Activated T-helper 1 cell treated with anti-CD3 and anti-CD28 coated beads, Interleukin-2, amount 50 U/mL, for 16 hours (primary cell): ENCODE measurements at places on chromosomes 4 and X.

DNA sequence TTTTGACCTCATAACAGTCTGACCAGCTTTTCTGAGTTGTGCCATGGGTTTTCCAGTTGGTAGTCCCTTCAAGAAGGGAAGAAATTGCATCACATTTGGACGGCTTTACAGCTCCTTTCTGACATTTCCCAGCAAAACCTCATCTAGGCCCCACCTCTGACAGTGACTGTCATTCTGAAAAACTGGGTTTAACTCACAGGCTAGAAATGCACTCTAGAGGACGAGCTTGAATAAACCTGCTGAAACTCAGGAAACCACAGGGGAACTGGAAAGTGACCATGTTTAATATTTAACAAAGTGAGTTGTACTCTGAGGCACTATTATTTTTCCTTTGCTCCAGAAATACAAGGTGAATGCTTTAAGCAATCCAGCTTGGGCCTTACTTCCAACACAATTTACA, 434.3 kb upstream of the RASGEF1B start:
- DNase-seq: no peak

DNA sequence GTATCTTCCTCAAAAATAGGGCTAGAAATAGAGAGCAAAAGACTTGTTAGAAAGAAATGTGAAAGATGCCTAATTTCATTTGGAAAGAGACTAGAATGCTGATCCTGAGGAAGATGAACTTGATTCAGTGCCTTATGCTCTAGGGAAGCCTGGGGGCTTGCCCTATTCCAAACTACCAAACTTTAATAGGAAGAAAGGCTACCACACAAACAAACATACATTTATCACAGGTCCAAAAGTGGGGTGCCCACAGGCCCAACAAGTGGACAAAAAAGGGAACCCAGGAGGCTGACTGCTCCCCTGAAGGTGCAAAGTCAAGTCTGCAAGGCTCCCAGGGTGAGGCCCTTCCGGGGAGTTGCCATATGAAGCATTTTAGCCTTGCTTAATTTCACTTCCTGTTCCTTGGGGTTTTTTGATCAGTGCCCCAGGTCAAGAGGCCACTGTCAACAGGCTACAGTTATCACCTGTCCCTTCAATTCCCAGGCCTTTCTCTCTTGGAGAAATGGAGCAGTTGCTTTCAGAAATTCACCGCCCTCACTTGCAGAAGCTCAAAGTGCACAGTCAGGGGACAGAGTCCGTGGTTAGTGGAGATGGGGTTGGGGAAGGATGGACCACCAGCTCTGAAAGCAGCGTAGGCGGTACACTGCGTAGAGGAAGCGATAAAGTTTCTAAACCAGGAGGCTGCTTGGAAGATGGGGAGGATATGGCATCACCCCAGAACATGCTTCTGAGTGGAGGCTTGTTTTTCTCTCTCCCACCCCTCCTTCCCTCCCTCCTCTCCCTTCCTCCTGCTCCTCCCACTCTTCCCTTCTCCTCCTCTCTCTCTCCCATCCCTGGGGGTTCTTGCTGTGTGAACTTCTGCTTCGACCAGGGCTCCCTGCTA, 36.4 kb downstream of the TMEM154 start:
- DNase-seq: no peak

DNA sequence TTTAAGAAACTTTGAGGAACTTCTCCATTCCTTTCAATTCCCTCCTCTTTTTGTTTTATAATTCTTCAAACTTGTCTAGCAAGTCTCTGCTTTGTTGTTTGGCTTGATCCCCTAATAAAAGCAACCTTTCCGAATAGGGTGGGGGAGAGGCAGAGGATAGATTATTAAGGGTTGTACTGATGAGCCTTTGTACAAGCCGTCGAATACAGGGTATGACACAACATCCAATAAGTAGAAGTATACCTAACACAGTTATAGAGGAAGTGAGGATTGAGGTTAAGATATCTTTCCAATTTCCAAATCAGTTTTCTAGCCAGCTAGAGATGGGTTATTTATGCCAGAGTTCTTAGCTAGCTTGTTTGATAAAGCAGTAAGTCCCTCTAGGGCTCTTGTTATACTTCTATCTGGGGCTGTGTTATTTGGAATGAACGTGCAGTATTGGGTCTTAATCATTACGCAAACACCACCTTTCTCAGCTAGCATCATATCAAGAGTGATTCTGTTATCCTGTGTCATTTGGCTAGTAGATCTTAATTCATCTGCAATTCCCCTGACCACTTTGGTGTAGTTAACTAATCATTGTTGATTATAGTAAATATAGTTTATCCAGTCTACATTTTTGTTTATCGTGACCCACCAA, 18.5 kb downstream of the METAP1 start:
- DNase-seq: no peak

GRCh38 chrX:10158279-10159144, 1.7 kb downstream of the CLCN4 start:
- no peak for DNase-seq

DNA sequence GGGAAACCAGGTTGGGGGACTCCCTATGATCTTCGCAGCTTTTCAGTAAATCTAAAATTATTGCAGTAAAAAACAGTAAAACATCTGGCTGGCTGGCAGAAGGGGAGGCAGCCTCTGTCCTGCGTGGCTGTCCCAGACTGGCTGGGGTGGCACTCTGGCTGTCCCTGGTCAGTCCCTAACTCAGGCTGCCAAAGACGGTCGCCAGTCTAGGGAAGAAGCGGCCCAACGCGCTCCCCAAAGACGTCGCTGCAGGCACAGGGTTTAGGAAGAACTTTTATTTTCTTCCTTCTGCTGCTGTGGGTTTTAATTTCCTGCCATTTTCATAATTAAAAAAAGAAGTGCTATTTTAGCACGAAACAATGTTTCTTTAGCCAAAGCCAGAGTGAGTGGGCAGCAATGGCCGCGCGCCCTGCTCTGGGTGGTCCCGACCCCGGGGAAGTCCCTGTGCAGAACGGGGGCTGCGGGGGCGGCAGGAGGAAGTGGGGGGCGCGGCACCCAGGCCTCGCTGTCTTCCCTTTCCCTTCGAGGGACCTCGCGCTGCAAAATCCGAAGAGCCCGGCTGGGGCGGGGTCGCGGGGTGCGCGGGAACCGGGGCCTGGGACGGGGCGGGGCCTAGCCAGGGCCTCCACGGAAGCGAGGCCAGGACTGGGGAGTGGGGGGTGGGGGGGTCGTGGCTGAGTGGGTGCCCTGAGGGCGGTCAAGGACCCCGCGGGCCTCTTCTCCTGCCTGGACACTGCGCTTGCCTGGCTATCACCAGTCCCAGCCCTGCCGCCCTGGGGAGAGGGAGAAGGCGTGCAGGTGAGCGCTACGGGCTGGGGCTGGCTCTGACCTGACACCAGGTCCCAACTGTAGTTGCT, 6.3 kb upstream of the LETM1 start:
- DNase-seq: no peak

DNA sequence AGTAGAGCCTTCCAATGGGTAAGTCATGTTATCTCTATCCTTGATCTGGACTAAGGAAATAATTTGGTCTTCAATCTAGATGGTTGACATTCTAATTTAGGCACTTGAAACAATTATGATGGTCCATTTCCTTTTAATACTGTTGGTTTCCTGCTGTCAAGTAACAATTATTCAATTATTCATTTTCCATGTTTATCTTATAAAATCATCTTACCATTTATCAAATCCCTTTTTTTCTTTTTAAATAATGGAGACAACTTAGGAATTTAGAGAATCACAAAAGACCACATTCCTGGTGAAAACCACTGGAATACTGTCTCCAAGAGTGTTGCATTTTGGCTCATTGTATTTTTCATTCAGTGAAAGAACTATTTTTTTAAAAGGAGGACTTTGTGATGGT, 148.7 kb upstream of the CTSO start:
- no peak for DNase-seq

GRCh38 chr4:54082168-54082567, 17.8 kb upstream of the CHIC2 start:
- no peak for DNase-seq

DNA sequence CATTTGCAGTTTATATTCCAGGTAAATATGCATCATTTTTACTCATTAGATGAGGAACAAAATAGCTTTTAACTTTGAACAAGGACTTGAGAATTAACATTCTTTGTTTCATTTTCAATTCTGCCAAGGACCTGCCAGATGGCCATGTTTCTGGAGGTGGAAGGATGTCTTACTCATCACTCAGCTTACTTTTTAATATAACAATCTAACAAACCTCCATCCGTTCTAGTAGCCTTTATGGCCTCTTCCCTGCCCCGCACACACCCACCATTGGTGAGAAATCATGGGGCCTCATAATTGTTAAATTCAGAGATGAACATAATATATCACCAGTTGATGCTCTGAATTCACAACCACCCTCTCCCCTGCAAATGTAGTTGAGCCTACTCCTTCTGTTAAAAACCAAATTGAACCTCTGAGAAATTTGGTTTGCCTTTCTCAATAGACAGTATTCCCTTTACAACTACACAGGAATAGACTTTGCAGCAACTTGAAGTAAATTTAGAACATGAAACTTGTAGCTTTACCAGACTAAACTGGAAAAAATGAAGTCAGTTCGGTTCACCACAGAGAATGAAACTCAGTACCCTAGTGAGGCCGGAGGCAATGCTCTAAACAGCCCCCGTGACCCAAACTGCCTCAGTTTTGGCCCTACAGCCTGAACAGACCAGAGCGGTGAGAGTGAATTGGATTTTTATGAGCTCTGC, 50.1 kb upstream of the ACSL4 start:
- DNase-seq: no peak

DNA sequence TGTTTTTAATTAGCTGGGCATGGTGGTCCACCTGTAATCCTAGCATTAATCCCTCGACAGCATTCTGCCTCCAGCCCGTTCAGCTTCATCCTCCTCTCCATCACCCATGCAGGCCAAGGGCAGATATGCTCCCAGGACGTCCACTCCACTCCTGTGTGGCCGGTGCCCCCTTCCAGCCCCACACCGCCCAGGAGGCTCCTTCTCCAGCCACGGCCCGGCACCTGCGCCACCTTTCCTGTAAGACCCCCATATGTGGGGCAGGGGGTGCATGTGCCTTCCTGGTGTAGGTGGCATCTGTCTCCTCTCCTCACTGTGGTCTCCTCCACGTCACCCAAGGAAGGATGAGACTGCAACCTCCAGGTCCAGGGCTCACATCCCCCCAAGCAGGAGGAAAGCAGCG, 57.0 kb upstream of the MXD4 start:
- no peak for DNase-seq

- DNase-seq: no peak
These were observed 27.8 kb upstream of the BMP2K start for GRCh38 chr4:78748381-78748780.

DNA sequence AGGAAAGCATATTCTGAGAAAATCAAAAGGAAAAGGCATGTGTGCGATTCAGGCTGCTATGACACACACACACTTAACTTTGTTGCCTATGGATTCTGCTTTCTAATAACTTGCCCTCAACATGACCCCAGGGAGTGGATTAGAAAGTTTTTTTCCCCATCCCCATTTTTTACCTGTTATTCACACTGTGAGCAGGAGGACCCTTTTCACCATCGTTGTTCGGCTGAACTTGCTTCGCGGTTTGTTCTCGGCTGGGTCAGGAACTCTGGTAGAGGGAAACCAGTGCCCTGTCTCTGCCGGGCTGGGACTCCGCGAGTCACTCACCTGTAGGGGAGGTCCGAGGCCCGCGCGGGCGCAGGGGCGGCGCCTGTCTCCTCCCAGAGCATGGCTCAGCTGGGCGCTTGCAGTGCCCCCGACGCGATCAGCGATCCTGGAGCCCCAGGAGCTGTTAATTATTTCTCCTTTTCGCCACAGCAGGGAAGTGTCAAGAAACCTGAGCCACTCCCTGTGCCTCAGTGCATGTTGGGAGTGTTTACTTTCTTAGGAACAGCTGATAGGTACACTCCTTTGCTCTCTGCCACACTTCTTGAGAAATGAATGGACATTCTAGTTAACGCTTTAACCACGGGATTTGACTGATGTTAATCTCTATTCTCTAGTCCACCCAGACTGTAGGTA, at the start of gene RASSF6:
RASSF6 (minus strand) TSS at position 322 of the 678 bp plus-strand sequence. CDS start 8,641 bp downstream, outside the sequence.
- no peak for DNase-seq

GRCh38 chrX:150651906-150652305, 41.3 kb upstream of the MTMR1 start:
- no peak for DNase-seq

DNA sequence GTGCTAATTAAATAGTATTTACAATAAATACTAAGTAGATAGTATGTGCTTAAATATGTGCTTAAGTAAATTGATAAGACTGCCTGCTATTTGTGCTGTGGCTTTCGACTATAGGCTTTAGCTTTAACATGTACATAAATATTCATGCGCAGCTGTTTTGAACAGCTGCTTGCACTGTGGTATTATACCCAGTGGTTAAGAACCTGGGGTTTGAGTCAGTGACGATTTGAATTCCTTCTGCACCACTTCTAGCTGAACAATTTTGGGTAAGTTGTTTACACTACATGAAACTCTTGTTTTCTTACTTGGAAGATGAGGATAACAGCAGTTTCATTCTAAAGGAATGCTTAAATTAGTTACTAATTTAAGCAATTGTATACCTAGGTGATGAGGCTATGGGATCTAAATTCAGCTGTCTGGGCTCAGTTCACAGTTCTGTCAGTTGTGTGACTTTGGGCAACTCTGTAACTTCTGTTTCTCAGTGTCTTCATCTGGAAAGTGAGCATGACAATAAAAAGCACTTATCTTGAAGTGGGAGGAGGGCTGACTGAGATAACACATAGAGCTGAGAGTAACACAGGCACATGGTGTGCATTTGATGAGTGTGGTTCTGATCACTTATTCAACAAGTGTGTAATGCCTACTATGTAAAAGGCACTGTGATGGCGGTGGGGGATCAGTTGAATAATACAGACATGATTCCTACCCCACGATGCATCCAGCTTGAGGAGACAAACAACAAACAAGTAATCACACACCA, 37.0 kb downstream of the HPGDS start:
- DNase-seq: no peak

DNA sequence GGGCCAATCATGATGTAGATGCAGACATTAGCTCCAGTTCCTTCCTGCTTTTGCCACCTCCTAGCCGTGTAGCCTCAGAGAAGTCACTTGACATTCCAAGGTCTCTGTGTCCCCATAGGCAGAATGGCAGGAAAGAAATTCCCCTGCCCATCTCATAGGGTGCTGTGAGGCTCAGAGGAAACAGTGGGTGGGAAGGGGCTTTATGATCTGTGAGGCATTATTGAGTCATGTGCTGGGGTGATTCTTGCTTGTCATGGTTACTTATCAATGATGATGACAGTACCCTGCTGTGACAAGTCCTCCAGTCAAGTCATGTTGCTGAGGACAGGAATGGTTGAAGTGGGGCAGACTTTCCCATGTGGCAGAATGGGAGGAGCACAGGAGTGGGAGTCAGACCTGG, 63.7 kb downstream of the MSX1 start:
- DNase-seq: no peak

GRCh38 chrX:106906361-106906760, 3.2 kb upstream of the RIPPLY1 start:
- DNase-seq: no peak

- DNase-seq: no peak
These were observed 971 bp downstream of the MAGEA11 start for GRCh38 chrX:149712831-149713230.
